Stimulated activated CD4-positive, alpha-beta T cell treated with anti-CD3 and anti-CD28 coated beads, Interleukin-2, amount 100 ng/mL, for 24 hours (primary cell): ENCODE measurements at places on chromosomes 13 and 19.

- DNase-seq: no peak
Measured at GRCh38 chr13:98942997-98943396, 34.9 kb downstream of the DOCK9 start.

- no peak for DNase-seq
Measured at GRCh38 chr13:45787346-45787745, 64.2 kb downstream of the SIAH3 start.

DNA sequence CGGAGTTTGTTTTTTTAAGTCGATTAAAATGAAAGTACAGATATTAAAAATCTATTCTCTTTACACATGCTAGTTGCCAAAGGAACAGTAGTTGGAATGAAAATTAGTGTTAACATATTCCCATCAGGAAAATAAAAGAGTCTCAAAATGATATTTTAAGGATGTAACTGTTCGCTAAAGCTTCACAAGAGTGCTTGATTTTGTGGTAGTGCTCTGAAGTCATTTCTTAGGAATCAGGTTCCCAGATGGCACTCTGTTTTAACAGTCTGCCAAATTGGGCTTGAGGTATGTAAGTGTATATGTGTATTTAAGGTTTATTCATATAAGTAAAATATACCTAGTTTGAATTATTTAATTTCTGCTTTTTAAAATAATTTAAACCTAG is 128.8 kb downstream of the LMO7 start:
- DNase-seq: no peak

DNA sequence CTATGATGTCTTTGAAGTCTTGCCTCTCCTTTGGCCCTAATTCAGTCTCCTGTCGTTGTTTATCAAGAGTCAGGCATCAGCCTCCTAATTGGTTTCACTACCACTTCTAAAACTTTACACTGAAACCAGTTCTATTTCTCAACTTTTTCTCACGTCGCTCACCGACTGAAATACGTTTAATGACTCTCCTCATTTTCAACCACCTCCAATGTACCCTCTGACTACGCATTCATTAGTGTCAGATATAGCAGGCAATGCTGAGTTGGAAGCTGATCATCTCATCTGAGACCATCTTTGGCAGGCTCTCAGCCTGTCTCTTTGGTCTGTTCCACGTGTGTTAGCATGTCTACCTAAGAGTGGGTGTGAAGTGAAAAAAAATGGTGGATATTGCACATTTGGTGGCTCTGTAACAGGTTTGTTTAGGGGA is 128.1 kb downstream of the KL start:
- DNase-seq: no peak

DNA sequence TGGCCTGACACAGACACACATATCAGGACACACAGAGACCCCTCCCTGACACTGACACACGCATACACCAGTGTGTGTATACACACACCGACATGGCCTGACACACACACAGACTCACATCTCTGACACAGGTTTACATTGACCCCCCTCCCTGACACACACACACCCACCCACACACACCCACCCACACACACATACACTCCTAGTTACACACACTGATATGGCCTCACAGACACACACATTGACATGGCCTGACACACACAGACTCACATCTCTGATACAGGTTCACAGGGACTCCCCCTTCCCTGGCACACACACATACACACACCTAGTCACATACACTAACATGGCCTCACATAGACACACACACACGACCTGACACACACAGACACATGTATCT is 4.4 kb upstream of the NFIX start:
- DNase-seq: no peak

DNA sequence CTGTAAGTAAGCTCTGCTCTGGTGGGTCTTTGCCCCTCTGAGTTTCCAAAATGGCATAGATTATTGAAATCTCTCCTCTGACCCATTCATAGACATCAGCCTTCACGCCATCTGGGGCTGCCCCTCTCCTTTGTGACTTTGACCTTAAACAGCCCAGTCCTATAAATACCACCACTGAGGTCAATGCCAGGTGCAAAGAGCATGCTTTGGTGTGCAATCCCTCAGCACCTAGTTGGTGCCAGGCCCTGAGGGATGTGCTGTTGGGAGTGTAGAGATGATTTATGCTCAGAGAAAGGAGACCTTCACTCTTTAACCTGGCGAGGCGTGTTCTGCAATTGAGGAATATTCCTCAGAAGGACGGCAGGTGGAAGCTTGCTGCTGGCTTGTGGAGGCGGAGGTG is 121.7 kb upstream of the TSHZ3 start:
- DNase-seq: no peak

GRCh38 chr19:17341386-17341785 is 4.0 kb downstream of the GTPBP3 start:
- no peak for DNase-seq

DNA sequence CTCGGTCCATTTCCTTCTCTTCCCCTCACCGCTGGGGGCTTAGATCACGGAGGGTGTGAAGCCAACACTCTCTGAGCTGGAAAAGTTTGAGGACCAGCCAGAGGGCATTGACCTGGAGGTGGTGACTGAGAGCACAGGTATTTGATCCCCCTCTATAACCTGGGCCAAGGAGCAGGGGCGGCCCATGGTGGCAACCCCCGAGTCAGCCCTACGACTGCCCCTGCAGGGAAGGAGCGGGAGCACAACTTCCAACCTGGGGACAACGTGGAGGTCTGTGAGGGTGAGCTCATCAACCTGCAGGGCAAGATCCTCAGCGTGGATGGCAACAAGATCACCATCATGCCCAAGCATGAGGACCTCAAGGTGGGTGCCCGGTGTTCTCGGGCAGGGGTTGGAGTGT is 11.6 kb upstream of the TIMM50 start:
- DNase-seq: no peak

GRCh38 chr19:5893907-5894703 is 9.5 kb downstream of the NDUFA11 start:
- no peak for DNase-seq

DNA sequence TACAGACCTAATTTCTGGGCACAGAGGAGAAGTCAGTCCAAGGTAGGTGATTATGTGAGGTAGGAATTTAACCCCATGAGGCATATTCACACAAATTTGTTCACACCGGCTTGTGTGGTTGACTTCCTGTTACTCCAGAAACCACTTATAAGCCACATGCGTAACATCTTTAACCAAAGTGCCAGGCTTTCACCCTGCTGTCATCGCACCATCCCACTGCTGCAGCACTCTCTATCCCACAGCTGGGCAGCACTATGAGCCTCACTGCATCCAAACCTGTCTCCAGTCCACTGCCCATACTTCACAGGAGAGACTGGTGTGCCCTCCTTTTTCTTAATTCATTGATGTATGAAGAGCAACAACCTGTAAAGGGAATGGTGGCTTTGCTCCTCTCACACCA is 128.2 kb upstream of the ARGLU1 start:
- DNase-seq: no peak

DNA sequence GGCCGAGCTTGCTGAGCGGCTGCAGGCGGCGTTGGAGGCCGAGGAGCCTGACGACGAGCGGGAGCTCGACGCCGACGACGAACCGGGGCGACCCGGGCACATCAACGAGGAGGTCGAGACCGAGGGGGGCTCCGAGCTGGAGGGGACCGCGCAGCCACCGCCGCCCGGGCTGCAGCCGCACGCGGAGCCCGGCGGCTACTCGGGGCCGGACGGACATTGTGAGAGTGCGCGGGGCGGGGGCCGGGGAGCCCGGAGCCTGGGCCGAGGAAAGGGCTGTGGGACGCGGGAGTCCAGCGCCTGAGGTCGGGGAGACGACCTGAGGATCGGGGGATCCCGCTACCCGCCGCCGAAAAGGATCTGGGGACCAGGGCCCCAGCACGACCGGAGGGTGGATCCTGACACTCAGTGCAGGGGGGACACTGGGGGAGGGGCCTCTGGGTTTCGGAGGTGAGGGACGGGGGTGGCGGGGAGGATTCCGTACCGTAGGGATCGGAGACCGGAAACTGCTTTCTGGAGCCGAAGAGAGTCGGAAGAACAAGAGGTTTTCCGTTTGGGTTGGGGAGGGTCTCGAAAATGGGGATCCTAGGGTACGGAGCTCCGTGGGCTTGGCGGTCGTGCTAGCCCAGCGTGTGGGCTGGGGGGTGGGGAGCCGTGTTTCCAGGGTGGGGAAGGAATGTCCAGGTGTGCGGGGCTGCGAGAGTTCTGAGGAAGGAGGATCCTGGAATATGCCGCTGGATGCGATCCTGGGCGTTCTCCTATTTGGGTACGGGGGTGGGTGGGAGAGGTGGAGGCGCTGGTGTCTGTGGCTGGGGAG is 616 bp downstream of the HNRNPUL1 start:
- peak; percentile 74 for DNase-seq

GRCh38 chr13:98856983-98857382 is 104.5 kb upstream of the SLC15A1 start:
- DNase-seq: no peak

GRCh38 chr13:76271728-76272232 is 614.4 kb downstream of the KCTD12 start:
- no peak for DNase-seq

DNA sequence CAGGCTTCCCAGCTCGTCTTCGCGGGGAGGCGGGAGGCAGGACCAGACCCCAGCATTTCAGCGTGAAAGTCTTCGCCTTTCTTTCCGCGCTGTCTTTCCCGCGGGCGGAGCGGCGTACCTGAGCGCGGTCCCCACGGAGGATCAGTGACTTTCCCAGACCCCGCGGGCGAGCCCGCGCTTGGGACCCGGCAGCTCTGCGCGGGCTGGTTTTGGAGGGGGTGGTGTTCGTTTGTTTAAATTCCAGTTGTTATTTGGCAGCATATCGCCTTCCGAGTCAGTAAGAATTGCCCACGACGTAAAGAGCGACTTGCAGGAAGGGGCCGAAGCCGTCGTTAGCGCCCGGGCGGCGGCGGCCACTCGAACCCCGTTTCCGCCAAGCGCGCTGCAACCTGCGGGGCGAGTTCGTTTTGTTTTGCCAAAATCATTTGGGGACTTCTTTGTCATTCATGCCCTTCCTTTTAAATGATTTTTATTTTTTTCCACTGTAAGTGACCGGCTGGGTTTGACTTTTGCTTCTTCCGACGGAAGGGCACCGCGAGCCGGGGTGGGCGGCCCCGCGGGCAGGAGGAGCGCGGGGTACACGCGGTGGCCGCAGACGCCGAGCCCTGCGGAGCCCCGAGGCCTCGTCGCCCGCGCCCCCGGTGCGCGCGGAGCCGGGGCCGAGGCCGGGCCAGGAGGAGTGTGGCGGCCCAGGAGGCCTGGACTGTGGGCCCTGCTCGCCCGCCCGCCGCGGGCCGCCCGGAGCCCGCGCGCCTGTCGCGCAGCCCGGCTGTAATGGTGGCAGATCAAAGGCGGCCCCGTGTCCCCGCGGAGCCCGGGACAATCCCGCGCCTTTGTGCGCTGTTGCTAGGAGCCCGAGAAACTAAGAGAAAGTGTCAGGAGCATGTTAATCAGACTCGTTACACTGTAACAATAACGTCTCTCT is 75.9 kb downstream of the ZIC5 start:
- peak; percentile 21 for DNase-seq

- DNase-seq: no peak
Measured at GRCh38 chr19:3289971-3290569, 65.6 kb downstream of the CELF5 start.

- no peak for DNase-seq
Measured at GRCh38 chr19:54393381-54393780, 21.9 kb upstream of the TTYH1 start.

DNA sequence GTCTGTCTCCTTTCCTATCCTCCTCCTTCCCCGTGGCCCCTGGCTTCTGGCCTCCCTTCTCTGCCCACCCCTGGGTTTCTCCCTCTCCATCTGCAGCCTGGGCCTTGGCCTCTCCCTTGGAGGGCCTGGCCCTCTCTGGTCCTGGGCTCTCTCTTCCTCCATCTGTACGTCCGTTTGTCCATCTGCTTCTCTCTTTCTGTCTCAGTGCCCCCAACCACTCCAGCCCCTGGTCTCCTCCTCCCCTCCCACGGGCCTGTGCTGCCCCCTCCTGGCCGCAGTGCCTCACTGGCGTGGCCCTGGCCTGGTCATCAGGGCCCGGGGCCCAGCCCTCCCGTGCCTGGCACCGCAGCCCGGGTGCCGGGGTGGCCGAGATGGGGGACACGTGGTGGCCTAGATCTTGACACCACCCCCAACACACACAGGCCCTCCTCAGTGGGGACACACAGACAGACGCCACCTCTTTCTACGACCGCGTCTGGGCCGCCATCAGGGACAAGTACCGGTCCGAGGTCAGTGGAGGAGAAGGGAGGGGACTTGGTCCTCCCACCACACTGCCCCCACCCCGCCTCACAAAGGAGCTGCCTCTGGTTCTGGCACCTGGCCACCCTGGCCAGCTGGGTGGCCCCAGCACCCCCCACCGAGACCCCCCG is 11.3 kb downstream of the PRKCSH start:
- peak; percentile 48 for DNase-seq

DNA sequence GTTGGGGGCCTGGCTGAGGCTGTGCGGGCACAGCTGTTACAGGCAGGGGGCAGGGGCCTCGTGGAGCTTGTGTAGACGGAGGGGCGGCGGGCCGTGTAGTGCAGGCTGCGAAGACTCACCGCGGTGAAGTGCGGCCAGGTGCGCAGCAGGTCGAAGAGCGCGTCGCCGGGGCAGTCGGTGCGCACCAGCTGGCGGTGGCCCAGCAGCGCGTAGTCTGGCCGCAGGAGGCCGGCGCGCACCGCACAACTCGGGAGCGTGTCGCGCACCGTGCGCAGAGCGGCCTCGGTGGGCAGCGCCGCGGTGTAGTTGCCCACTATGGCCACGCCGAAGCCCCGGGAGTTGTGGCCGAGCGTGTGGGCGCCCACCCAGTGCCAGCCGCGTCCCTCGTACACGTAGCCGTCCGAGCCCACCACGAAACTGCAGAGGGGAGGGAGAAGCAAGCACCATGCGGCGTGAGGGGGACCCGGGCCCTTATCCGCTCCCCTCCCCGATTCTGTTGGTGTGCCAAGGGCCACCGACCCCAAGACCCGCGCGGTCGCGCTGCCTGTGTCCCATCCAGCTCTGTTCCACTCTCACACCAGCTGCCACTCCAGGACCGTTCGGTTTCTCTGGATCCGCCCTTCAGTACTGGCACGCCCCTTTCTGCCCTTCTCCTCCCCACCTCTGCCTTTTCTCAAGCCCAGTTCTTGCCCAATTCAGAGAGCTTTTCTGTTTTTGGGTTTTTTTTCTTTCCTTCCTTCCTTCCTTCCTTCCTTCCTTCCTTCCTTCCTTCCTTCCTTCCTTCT is 5.4 kb upstream of the RASAL3 start:
- DNase-seq: no peak

GRCh38 chr19:57473646-57474045 is 3.7 kb downstream of the ZNF772 start:
- DNase-seq: no peak

- DNase-seq: no peak
Measured at GRCh38 chr13:88958821-88959220, 1287.7 kb downstream of the SLITRK5 start.

- no peak for DNase-seq
Measured at GRCh38 chr19:31419871-31420445, 70.7 kb upstream of the TSHZ3 start.
